ENCODE measurements at places on chromosomes 1 and 21. TPM values are rescaled to one million over a fixed set of nuclear protein-coding genes. Genes with fewer than 3 reads are reported as not detected.

The AMPD1 gene
- total RNA-seq = not detected

The SLC35F3 gene
- total RNA-seq = not detected

The RNF187 gene
- 86.4 TPM for total RNA-seq

The IL24 gene
- not detected for total RNA-seq

The CACNA1S gene
- not detected for total RNA-seq

The CLCNKB gene
- not detected for total RNA-seq

GRCh38 chr1:238488401-238488800 is 597.7 kb upstream of the ZP4 start:
- H3K4me1 ChIP-seq = no peaks in the 10 kb centered on the region
- DNase-seq = no peak
- H3K27me3 ChIP-seq = no peaks in the 10 kb centered on the region
- no peak overlapping the region for H3K27ac ChIP-seq

DNA sequence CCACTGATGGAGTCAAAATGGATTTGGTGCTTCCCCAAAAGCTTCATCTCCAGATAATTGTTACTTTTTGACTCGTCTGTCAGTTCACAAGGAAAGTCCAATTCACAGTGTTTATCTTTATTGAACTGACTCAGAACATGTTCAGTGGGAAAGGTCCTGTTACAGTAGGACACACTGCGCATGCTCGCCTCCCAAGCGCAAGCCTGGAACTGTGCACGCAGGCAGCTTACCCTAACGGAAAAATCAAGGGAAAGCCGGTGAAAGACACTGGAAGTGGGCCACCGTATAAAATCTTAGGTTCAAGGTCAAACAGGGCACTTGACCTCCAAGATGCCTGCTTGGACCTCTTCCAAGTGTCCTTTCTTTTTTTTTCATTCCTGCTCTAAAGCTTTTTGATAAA is 174.6 kb downstream of the USP25 start:
- no peak overlapping the region for H3K4me3 ChIP-seq
- no peaks in the 10 kb centered on the region for H3K27me3 ChIP-seq
- no peak overlapping the region for H3K27ac ChIP-seq
- H3K4me1 ChIP-seq = no peaks in the 10 kb centered on the region
- no peaks in the 10 kb centered on the region for H3K36me3 ChIP-seq

DNA sequence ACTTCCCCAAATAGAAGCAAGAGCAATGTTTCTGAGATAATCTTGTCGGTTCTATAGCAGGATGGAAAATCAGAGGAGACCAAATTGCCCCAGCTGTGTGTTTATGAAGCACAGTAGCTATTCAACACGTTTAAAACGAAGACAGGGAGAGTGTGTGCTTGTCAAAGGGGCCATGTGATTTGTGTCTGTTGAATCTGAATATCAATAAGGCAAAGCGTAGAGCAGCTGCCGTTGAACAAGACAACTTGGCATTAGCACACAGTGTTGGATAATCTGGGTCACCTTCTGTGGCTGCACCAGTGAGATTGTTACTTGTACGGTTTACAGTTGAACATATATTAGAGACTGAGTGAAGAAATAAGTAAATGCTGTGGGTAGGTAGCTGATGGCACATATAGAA is 1.0 kb downstream of the CRB1 start:
- H3K36me3 ChIP-seq = no peaks in the 10 kb centered on the region
- peaks cover 6% of the 10 kb centered on the region for H3K27me3 ChIP-seq
- H3K27ac ChIP-seq = no peak overlapping the region
- no peak overlapping the region for H3K4me3 ChIP-seq
- no peaks in the 10 kb centered on the region for H3K4me1 ChIP-seq

GRCh38 chr1:246136477-246136876 is 370.6 kb downstream of the SMYD3 start:
- peaks cover 12% of the 10 kb centered on the region for H3K4me1 ChIP-seq
- no peak overlapping the region for H3K27ac ChIP-seq
- no peaks in the 10 kb centered on the region for H3K36me3 ChIP-seq
- H3K27me3 ChIP-seq = no peaks in the 10 kb centered on the region

GRCh38 chr1:110347182-110347893 is 8.2 kb downstream of the RBM15 start:
- H3K4me1 ChIP-seq = peaks cover 13% of the 10 kb centered on the region
- H3K4me3 ChIP-seq = no peak overlapping the region
- H3K27me3 ChIP-seq = no peaks in the 10 kb centered on the region
- H3K36me3 ChIP-seq = peaks cover 3% of the 10 kb centered on the region

DNA sequence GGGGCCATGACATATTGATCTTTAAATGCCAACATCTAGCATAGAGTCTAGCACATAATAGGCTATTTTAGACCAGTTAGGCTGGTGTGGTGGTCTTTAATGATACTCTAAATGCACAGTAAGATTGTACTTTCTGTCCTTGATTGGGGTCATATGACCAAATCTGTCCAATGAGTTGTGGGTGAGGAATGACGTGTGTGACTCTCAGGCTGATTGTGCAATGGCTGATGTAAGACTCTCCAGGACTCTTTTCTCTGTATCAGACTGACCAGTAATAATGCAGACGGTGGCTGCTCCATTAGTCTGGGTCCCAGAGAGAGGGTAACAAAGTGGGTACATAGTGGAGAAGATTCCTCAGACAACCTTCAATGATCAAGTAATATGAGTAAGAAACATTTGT is 541.6 kb upstream of the CAMK1G start:
- peaks cover 7% of the 10 kb centered on the region for H3K4me1 ChIP-seq
- no peaks in the 10 kb centered on the region for H3K36me3 ChIP-seq
- no peak overlapping the region for H3K27ac ChIP-seq
- H3K4me3 ChIP-seq = no peak overlapping the region
- no peak for DNase-seq

DNA sequence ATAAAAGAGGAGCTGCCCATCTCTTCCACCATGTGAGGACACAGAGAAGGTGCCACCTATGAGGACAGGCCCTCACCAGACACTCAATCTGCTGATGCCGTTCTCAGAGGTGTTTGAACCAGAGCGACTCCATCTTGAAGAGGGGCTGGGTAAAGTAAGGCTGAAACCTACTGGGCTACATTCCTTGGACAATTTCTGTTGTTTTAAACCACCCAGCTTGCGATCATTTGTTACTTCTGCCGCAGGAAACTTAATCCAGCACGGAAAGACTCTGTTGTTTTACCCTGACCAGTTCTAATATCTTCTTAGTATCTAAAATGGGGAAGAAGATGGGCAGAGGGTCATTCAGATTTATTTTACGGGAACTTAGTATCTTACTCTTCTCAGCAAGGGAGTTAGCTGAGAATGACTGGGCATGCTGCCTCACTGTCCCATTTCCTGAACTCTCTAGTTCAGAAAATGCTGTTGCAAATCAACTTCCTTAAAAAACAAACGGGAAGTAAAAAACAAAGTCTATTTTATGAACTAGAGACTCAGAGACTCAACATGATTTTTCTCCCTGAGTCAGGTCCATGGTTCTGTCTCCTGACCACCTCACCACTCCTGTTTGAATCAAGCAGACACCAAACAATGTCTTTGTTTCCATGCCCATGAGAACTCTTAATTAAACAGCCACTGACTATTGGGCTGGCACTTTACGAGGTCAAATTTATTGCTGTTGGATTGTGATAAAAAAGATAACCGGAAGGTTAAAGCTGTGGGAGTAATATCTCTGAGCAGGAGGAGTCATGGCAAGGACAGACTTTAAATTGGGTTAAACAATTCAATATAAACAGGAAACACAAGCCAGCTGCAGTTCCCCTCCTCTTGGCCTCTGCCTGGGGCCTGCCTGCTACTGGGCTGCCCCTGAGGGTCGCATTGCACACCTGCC is 23.8 kb upstream of the IFNAR1 start:
- no peaks in the 10 kb centered on the region for H3K27me3 ChIP-seq
- H3K27ac ChIP-seq = peak overlapping the region; percentile 70
- H3K4me1 ChIP-seq = peaks cover 26% of the 10 kb centered on the region
- no peak overlapping the region for H3K4me3 ChIP-seq

- H3K4me3 ChIP-seq = no peak overlapping the region
- DNase-seq = no peak
- no peaks in the 10 kb centered on the region for H3K27me3 ChIP-seq
These were observed 43.6 kb downstream of the ARID1A start for GRCh38 chr1:26739329-26739914.

All from endothelial cell of umbilical vein (primary cell).